G401 (cell line): ENCODE measurements at places on chromosomes 11 and 22. TPM values are rescaled to one million over a fixed set of nuclear protein-coding genes. Genes with fewer than 3 reads are reported as not detected.

DNA sequence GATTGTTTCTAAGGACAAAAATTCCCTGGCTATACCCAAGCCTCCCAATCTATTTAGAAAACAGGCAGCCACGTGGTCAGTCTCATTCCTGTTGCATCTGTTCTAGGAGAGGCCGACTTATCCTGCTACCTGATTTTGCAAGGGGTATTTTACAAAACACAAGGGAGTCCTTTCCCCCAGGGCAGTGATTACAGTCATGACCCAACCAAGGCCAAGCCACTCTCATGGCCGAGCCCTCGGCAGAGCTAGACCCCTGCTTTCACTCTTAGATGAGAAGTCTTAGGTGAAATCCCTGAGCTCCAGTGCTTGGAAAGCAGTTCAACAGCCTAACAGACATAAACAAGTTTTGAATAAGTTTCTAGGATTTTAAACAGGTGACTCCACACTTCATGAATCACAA is 89.0 kb upstream of the PITPNB start:
- DNase-seq, result no peak

DNA sequence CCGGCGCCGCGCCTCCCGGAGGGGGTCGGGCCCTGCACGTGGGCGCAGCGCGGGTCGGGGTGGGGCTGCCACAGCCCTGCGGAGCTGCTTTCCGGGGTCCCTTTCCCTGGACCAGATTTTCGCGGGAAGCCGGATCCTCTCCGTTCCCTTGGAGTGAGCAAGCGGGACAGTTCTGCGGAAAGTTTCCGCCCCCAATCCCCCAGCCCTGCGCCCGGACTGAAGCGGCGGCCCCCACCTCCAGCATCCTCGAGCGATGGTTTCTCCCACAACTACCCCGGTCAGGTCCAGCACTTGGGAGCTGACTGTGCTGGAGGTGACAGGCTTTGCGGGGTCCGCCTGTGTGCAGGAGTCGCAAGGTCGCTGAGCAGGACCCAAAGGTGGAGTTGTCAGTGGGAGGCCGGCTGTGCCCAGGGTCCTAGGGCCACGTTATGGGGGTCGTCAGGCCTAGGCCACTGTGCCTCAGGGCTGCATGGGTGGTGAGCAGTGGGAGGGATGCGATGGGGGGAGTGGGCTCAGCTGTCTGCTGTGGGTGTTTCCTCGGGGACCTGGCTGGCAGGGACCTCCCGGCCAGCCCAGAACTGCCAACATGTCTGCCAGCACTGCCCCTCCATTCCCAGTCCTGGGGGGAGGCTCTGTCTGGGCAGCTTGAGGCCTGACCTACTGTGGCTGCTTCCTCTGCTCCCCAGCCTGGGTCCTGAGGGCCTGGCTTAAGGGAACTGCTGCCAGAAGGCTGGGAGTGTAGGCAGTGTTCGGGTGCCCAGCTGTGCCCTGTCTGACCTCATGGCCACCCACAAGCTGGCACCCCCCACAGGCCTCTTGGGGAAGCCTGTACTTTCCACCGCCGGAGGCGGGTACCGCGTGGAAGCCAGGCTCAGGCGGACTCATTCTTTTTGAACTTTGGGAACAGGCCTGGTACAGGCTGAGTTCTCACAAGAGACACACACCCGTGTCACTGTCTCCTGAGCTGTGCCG is 726 bp downstream of the ST3GAL4 start:
- DNase-seq, result no peak

DNA sequence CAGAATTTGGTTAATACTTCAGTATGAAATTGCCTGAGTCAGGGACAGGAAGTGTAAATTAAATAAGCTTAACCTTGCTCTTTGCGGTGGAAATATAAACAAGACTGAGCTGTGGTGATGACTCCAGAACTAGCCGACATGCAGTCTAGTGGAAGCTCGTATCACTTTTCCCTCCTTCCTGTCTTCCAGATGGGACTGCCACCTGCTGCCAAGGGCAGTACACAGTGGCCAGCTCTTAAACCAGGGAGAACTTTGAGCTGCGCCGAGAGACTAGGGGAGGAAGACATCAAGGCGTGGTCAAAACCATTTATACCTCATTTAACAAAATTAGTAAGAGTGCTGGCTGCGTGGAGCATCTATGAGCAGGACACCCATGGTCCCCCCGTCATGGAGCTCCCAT is 31.3 kb upstream of the CTTN start:
- peak; percentile 60 for DNase-seq

DNA sequence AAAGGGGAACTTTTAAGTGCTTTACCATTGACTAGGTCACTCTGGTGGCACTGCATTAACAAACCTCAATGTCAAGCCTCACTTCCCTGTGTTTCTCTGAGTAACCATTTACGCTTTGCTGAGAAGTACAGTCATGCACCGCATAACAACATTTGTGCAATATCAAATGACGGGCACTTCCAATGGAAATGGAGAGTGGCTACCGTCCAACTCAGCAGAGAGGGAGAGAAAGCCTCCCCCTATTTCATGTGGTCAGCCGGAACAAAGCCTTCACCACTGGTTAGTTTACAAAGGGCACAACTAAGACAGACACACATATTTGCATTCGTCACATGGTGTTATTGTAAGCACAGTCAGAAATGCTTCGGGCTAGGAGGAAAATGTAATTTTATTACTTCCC is 117.3 kb downstream of the RASSF10 start:
- DNase-seq, result no peak

GRCh38 chr11:57473285-57473841 is 13.0 kb downstream of the RTN4RL2 start:
- no peak for DNase-seq

GRCh38 chr11:7143908-7144307 is 55.1 kb downstream of the RBMXL2 start:
- DNase-seq, result peak; percentile 77

GRCh38 chr11:66309475-66309874 is 7.4 kb downstream of the CD248 start:
- no peak for DNase-seq

DNA sequence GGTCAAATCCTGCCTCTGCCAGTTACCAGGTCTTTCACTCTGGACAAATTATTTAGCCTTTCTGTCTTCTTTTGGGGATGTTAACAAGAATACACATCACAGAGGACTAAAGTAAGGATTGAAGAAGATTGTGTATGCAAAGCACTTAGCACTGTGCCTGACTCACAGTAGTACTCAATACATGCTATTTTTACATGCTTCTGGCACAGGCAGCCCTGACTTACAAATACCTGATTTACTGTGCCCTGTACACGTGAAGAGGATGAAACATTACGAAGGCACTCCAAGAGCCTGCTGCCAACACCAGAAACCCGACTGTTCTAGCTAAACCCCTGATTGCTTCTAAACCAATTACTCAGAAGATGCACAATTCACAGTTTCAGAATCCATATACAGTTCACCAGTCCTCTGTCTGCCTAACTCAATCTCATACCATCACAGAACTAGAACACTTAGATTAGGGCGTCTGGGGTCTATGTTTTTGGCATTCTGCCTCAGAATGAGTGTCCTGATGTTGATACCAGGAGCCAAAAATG is 300.9 kb upstream of the DDI1 start:
- DNase-seq, result no peak

DNA sequence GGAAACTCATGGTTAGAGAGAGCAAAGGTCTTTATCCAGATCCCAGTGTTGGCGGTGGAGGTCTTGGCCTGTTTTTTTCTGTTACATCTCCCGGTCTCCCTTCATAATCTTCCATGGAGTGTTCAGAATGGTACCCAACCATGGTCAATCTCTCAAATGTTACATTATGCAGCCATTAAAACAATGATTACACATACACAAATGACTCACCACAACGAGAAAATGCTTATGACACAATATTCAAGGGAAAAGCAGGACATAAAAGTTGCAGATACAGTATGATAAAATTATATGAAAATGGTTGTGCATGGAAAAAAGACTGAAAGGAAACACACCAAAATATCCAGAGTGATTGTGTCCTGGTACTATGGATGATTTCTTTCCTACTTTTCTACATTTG is 17.8 kb upstream of the CSNK1E start:
- no peak for DNase-seq

The DDI1 gene
- total RNA-seq, result not detected in 2 replicates

The VPREB1 gene
- total RNA-seq, result not detected in 2 replicates

The RAB3IL1 gene
- 12.4 and 19.0 TPM in 2 replicates for total RNA-seq

The MMP7 gene
- not detected in 2 replicates for total RNA-seq

The CTSD gene
- 192 and 219 TPM in 2 replicates for total RNA-seq
